Esophagus squamous epithelium (tissue), 5 donors: ENCODE measurements at places on chromosomes 4 and X. TPM values are rescaled to one million over a fixed set of nuclear protein-coding genes. Genes with fewer than 3 reads are reported as not detected.

DNA sequence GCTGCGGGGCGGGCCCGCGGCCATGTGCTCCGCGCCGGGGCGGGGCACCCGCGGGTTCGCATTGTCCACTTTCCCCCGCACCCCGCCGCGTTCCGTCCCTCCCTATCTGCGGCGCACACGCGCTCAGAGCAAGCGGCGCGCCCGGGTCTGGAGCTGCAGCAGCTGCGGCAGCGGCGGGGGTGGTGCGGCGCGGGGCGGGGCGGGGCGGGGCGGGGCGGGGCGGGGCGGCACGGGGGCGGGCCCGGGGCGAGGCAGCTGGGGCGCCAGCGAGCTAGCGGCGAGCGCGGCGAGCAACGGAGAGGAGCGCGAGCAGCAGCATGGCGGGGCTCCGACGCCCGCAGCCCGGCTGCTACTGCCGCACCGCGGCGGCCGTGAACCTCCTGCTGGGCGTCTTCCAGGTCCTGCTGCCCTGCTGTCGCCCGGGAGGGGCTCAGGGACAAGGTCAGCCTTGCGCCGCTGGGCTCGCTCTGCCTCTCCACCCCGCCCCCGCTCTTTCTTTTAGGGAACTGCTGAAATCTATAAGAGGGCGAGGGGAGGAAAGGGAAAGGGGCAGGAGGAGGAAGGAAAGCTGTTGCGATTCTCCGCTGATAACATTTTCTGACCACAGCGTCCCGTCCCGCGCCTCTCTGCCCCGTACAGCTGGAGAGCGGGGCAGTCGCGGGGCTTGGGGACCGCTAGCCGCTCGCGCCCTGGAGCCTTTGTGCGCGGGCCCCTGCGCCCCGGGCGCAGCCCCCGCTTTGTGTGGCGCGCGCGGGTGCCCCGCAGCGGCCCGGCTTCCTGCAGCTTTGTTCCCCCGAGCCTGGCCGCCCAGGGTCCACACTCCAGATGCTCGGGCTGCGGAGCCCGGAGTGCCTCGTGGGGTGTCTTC lies at the start of gene TMEM131L:
Gene TMEM131L (plus strand): TSS at position 280 of the 868 bp plus-strand sequence. CDS start 38 bp downstream, at position 318.
- peaks cover 30% of the 10 kb centered on the region for H3K4me1 ChIP-seq
- H3K27me3 ChIP-seq, result no peaks in the 10 kb centered on the region
- no peaks in the 10 kb centered on the region for H3K36me3 ChIP-seq
- H3K27ac ChIP-seq, result peak within 1 kb of the TSS; percentile 84

GRCh38 chrX:122567911-122568310 lies 616.2 kb upstream of the GRIA3 start:
- no peak overlapping the region for H3K27ac ChIP-seq
- no peaks in the 10 kb centered on the region for H3K4me1 ChIP-seq
- no peaks in the 10 kb centered on the region for H3K27me3 ChIP-seq
- no peak for DNase-seq

DNA sequence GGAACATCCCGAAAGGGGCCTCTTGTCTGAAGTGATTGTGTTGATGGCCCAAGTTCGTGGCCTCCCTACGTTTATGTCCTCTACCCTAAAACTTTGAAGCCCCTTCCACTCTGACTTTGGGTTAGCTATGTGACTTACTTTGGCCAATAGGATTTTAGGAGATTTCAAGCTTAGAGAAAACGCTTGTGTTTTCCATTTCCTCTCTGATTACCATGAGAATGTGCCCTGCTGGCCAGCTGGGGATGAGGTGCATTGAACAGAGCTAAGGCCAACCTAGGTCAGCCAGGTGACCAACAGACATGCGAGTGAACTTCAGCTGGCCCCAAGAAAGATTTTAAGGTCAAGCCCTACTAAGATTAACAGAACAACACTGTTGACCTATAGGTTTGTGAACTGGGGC lies 82.4 kb downstream of the SLC2A9 start:
- H3K27ac ChIP-seq, result no peak overlapping the region
- no peaks in the 10 kb centered on the region for H3K4me1 ChIP-seq
- peaks cover 55% of the 10 kb centered on the region for H3K36me3 ChIP-seq

DNA sequence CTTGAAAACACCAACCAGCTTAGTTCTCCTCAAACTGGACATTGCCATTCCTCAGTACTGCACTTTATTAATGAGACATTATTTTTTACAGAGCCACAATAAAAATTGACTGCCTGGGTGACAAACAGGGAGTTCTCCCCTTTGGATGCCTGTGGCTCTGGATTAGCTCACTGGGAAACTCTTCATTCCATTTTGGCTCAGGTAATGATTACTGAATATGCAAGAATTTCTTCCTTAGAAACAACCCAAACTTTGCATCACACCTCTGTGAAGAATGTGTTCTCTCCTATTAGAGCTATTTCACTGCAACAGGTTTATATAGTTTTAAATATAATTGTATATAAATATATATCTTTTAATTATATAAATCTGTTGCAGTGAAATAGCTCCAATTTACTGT lies 2065.8 kb downstream of the ARAP2 start:
- no peaks in the 10 kb centered on the region for H3K36me3 ChIP-seq
- H3K27me3 ChIP-seq, result no peaks in the 10 kb centered on the region
- H3K4me1 ChIP-seq, result no peaks in the 10 kb centered on the region
- H3K27ac ChIP-seq, result no peak overlapping the region

Gene USP26
- not detected for total RNA-seq

Gene LPAR4
- 0.38 TPM for total RNA-seq

Gene FGF13
- 0.48 TPM for total RNA-seq

DNA sequence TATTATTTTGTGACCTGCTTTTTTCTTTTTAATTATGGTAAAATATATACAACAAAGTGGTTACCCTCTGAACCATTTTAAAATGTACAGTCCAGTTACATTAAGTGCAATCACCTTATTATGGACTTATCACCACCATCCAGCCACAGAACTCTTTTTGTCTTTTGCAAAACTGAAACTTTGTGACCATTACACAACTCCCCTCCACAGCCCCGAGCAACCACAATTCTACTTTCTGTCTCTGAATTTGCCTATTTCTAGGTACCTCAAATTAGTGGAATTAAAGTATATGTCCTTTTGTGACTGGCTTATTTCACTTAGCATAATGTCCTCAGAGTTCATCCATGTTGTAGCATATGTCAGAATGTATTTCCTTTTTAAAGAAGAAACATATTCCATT lies 39.3 kb upstream of the WWC2 start:
- no peak overlapping the region for H3K27ac ChIP-seq
- no peaks in the 10 kb centered on the region for H3K36me3 ChIP-seq

Gene SPATA18
- 5.4 TPM for total RNA-seq

Gene RBMXL3
- total RNA-seq, result not detected

- H3K27me3 ChIP-seq, result no peaks in the 10 kb centered on the region
- H3K4me3 ChIP-seq, result no peak overlapping the region
- DNase-seq, result no peak
- H3K4me1 ChIP-seq, result no peaks in the 10 kb centered on the region
Observed at GRCh38 chrX:50168241-50168687, 32.5 kb downstream of the AKAP4 start.

GRCh38 chr4:1406394-1406980 lies at the start of gene NKX1-1:
Gene NKX1-1, minus strand, starts transcription at chr4:1406442. Its CDS starts 0 bp downstream, at chr4:1406442.
- H3K27ac ChIP-seq, result no peak within 1 kb of the TSS
- peaks cover 44% of the 10 kb centered on the region for H3K4me1 ChIP-seq
- no peaks in the 10 kb centered on the region for H3K36me3 ChIP-seq
- no peak within 1 kb of the TSS for H3K4me3 ChIP-seq
- DNase-seq, result no peak

DNA sequence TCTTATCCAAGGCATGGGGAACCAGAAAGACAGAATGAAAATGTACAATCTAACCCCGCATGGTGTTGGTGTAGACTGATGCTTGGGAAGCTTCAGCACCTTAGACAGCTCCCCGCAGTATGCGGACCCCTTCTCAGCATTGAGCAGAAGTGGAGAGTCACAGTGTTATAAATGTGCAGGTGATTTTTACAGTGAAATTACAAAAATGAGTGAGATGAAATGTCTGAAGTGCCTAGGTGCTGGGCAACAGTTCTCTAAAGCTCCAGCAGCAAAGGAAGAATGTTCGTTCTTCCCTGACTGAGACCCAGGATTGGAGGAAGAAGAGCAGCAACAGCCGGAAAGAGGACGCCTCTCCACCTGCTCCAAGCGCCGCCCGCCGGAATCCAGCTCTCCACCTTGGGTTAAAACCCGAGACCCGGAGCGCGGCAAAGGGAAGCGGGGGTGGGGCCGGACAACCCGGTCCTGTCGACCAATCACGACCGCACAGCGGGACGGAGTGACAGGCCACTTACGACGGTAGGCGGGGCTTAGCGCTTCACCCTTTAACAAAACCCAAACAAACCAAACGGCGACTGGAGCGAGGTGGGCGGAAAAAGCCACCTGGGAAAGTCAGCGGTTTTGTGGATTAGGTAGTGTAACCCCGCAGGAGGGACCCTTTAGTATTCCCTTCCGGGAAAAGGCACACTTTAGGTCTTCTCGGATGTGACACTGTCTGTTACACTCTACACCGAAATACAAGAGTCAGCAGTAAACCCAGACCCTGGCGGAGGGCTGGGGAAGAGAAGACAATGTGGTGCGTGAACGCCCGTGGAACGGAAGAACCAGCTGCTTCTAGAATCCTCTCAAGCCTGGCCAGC lies at the start of gene GLRA3:
Gene GLRA3 (minus strand): TSS at position 403 of the 857 bp plus-strand sequence. CDS start 436 bp downstream, outside the sequence.
- H3K27ac ChIP-seq, result no peak within 1 kb of the TSS
- H3K4me3 ChIP-seq, result no peak within 1 kb of the TSS
- H3K36me3 ChIP-seq, result no peaks in the 10 kb centered on the region
- no peak for DNase-seq
- no peaks in the 10 kb centered on the region for H3K27me3 ChIP-seq

Gene TMEM47
- 1.6 TPM for total RNA-seq

DNA sequence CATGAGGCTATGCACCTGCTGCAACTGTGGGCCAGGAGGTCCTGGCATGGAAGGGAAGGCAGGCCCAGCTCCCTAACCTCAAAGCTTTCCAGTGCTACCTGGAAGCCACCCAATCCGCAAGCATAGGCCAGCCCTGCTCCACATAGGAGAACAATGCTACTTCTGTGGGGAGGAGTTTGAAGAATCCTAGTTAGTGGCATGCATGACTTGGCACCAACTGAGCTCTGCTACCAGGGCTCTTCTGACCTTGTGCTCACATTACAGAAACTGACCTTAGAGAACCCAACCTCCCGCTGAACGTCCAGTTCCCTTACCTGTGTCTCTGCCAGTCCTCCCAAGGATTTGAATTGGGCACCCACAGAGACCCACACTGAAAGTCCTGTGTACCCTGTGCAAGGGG lies 58.8 kb downstream of the USP46 start:
- no peak overlapping the region for H3K27ac ChIP-seq
- H3K27me3 ChIP-seq, result no peaks in the 10 kb centered on the region

DNA sequence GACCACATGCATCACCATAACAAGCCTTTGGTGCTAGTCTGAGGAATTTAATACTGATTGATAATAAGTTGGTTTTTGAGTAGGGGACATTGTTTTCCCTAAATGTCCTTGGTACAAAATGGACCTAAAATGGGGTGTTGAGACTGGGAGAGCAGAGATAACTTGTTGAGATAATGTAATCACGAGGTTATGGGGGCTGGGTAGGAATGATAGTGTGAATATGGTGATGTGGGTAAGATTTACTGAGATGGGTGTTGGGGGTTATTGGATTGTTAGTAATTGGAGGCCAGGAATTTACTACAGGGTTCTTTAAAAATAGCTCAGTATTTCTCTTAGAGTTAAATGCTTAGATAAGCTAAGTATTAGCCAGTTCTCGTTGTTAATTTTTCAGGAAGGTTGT lies 3.9 kb downstream of the BMP2K start:
- no peaks in the 10 kb centered on the region for H3K27me3 ChIP-seq
- DNase-seq, result no peak

Gene NHS
- 3.2 TPM for total RNA-seq

DNA sequence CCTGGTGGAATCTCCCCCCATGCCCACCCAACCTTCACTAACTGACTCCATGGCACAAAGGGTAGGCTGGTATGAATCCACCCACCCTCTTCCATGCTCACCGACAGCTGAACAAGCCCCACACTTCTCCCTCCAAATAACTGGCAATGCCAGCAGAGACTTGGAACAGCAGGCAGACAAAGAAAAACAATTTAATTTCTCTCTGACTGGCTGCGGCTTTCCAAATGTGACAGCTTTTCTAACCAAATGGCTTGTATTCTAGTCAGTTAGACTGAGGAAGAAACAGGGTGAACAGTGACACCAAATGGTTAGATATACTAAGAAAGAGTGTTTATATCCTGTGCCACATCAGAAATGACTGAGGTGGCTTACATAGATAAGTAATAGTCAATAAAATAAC lies 199.3 kb upstream of the ADAMTS3 start:
- H3K4me1 ChIP-seq, result no peaks in the 10 kb centered on the region
- H3K27me3 ChIP-seq, result no peaks in the 10 kb centered on the region
- H3K4me3 ChIP-seq, result no peak overlapping the region

Gene S100G
- not detected for total RNA-seq

DNA sequence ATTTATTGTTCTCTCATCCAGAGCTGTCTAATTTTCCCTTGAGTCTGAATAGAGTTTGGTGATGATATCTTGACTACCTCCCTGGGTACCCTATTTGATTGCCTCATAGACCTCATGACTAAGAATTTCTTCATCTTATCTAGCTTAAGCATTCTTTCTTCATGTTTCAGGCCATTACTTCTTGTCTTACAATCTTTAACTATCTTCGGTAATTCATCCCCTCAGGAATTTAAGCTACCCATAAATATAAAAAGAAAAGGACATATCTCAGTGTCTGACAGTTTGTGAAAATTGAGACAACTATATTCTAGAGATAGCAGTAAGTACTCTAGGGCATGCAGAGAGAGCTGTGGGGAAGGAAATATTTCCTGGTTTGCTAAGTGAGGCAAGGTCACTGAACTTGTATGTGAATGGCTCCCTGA lies 466.1 kb upstream of the GRID2 start:
- no peak overlapping the region for H3K27ac ChIP-seq
- H3K36me3 ChIP-seq, result no peaks in the 10 kb centered on the region
- no peak for DNase-seq
- no peaks in the 10 kb centered on the region for H3K4me1 ChIP-seq
- H3K4me3 ChIP-seq, result no peak overlapping the region

Gene MAGEC1
- total RNA-seq, result not detected

Gene PRDM8
- 6.1 TPM for total RNA-seq

- H3K4me3 ChIP-seq, result no peak overlapping the region
- no peaks in the 10 kb centered on the region for H3K27me3 ChIP-seq
- H3K36me3 ChIP-seq, result no peaks in the 10 kb centered on the region
- no peak for DNase-seq
- H3K27ac ChIP-seq, result no peak overlapping the region
- H3K4me1 ChIP-seq, result no peaks in the 10 kb centered on the region
Observed at GRCh38 chr4:1283711-1284110, 6.0 kb upstream of the MAEA start.

Gene TKTL2
- total RNA-seq, result not detected

Gene SPANXN4
- not detected for total RNA-seq
